ENCODE measurements at places on chromosomes 2 and 18. TPM values are rescaled to one million over a fixed set of nuclear protein-coding genes. Genes with fewer than 3 reads are reported as not detected.

GRCh38 chr2:236503100-236503499, 66.5 kb upstream of the ACKR3 start:
- no peaks in the 10 kb centered on the region for H3K4me1 ChIP-seq
- DNase-seq: no peak
- H3K4me3 ChIP-seq: no peak overlapping the region

GRCh38 chr2:101846973-101847372, 144.8 kb upstream of the IL1R2 start:
- H3K36me3 ChIP-seq: peaks cover 2% of the 10 kb centered on the region
- DNase-seq: no peak
- no peak overlapping the region for H3K27ac ChIP-seq
- H3K4me1 ChIP-seq: no peaks in the 10 kb centered on the region
- no peak overlapping the region for H3K4me3 ChIP-seq
- no peaks in the 10 kb centered on the region for H3K27me3 ChIP-seq

DNA sequence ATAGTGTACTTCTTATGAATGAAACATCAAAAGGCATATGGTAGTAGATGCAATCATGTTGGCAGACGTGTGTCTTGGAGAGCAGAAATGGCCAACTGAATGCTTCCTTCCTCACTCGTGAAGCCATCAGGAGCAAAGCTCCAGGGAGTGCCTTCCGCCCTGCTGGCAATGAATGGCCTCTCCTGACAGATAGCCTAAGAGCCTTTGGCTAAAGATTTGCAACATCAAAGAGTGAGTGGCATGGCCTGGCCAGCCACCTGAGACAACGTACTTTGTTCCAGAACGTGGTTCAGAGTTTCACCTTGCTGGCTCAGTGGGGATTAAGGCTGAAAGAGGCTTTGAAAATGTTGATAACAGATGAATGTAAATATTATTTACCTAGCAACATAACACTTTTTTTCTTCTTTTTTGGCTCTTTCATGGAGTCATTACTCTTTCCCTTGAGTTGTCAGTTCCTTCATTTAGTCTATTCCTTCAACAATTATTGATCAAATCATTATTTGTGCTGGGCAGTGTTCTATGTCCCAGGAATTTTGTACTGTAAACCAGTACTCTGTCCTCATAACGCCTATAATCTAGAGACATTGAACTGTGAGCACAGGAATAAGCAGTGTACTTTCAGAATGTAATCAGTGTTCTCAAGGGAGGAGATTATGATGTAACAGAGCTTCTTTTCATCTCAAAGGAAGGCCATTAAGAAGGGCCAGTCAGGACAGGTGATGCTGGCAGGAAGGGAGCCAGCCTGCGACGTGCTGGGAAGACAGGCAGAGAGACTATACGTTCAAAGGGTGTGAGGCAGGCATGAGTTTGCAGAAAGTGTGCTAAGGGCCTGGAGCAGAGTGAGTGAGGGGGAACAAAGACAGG, 59.4 kb upstream of the SH3RF3 start:
- no peak overlapping the region for H3K4me3 ChIP-seq
- H3K36me3 ChIP-seq: no peaks in the 10 kb centered on the region
- H3K27ac ChIP-seq: no peak overlapping the region
- no peaks in the 10 kb centered on the region for H3K4me1 ChIP-seq
- no peaks in the 10 kb centered on the region for H3K27me3 ChIP-seq

DNA sequence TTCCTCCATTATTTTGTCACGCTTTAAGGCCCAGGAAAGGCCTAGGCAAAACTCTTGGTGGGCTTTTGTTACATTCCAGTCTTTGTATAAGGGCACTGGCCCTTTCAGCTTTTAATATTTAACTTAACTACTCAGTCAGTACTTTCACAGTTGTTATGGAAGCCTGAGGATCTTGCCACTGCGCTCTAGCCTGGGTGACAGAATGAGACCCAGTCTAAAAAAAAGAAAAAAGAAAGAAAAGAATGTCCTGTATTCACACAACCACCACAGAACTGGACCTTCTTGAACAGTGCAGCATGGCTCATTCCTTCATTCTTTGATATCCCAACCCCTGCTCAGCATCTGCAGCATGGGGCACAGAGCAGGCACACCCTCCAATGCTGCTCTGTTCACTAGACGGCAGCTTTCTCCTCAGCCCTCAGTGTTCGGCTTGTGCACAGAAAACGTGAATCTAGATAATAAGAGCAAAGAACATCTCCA, 93.4 kb upstream of the MSH2 start:
- no peak overlapping the region for H3K27ac ChIP-seq
- H3K27me3 ChIP-seq: no peaks in the 10 kb centered on the region
- no peak overlapping the region for H3K4me3 ChIP-seq
- H3K4me1 ChIP-seq: peaks cover 2% of the 10 kb centered on the region
- no peak for DNase-seq

DNA sequence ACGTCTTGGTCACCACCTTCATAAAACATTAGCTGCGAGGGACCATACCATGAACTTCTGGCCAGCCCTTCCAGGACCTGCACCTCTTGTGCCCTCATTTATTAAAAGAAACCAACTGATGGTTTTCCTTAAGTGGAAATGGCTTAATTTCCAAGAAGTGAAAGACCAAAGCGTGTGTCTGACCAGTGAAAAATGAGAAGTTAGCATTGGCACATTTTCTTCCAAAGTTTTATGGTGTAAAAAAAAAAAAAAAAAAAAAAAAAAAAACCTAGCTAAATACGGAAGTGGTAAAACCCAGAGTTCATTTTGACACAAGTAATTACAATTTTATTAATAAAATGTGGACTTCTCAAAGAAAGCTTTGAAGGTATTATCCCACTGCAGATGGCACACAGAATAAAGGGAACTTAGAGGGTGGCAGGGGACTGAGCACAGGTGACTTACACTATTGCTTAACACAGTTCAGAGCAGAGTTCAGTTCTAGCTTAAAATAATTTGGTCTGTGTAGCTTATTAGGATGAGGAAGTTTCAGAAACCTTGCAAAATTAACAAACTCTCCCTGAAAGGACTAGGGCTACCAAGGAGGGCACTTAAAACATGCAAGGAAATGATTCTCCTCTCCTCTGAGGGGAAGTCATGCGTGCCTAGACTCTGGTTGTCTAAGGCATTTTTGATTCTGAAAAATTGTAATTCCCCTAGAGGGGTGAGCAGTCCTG, 42.2 kb upstream of the EPG5 start:
- H3K36me3 ChIP-seq: no peaks in the 10 kb centered on the region
- H3K27ac ChIP-seq: no peak overlapping the region
- H3K4me3 ChIP-seq: no peak overlapping the region
- no peaks in the 10 kb centered on the region for H3K27me3 ChIP-seq
- no peaks in the 10 kb centered on the region for H3K4me1 ChIP-seq
- no peak for DNase-seq

DNA sequence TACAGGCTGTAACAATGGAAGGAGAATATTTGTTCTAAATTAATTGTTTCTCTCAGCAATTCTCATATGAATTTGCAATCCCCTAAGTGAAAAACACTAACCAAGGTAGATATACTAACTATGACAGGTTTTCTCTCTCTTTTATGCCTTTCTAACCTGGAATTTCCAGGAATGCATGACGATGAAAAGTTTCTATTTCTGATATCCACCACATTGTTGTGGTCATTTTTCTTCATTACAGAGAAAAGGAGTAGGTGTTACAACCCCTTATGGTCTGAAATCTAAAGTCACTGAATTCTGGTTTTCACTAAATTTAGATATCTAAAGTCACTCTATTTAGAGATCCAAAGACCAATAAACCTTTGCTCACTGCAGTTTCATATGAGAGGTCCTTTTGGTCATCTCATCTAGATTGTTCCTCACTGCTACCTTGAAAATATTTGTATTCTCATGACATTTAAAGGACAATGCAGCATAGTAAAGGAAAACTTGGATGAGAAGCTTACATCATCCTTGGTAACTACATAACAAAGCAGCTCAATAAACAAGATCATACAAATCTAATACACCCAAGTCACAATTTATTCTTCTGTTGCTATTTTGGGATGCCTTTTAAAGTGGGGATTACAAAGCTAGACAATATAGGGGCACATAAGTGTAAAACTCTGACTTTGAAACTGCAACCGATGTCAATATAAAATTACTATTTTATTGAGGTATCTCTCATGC, 85.8 kb downstream of the TCF4 start:
- no peaks in the 10 kb centered on the region for H3K36me3 ChIP-seq
- no peaks in the 10 kb centered on the region for H3K4me1 ChIP-seq
- DNase-seq: no peak
- H3K27me3 ChIP-seq: no peaks in the 10 kb centered on the region
- H3K4me3 ChIP-seq: no peak overlapping the region

GRCh38 chr2:237154884-237155851, 69.5 kb downstream of the COPS8 start:
- peak overlapping the region; percentile 59 for H3K27ac ChIP-seq
- H3K4me3 ChIP-seq: no peak overlapping the region
- H3K36me3 ChIP-seq: no peaks in the 10 kb centered on the region
- DNase-seq: no peak

GRCh38 chr18:63979409-63979920, 9.6 kb downstream of the SERPINB8 start:
- H3K36me3 ChIP-seq: no peaks in the 10 kb centered on the region
- peak overlapping the region; percentile 11 for H3K4me3 ChIP-seq
- peak overlapping the region; percentile 51 for H3K27ac ChIP-seq
- no peaks in the 10 kb centered on the region for H3K27me3 ChIP-seq
- no peaks in the 10 kb centered on the region for H3K4me1 ChIP-seq

DNA sequence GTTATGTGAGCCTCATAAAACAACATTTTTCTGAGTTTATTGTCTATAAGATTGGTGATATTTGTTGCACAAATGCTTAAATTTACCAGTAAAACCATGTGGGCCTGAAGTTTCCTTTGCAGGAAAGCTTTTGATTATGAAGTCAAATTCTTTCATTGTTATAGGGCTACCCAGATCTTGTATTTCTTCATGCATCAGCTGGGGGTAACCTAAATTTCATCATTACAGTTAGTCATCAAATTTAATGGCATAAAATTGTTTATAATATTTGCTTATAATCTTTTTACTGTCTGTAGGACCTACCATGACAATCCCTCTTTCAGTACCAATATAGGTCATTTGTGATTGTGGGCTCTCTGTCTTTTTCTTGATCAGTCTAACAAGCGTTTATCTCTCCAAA, 47.8 kb downstream of the SMAD2 start:
- no peaks in the 10 kb centered on the region for H3K4me1 ChIP-seq
- H3K4me3 ChIP-seq: no peak overlapping the region

DNA sequence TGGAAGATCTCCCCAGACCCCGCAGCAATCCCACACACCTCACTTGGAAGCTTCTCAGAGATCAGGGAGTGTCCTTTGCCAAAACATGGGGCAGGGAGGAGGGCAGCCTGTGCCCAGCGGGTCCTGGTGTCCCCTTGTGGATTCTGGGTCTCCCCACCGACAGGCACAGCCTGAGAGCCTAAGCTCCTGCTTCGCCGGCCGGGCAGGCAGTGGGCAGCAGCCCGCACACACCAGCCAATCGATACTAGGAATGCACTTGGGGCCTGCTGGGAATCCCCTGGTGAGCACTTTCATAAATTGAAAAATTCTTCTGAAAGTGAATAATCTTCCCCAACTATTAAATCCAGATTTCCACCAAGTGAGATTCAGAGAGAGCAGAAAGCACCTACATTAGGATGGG, 246.0 kb downstream of the ATAD2B start:
- H3K4me1 ChIP-seq: no peaks in the 10 kb centered on the region
- no peaks in the 10 kb centered on the region for H3K36me3 ChIP-seq
- H3K4me3 ChIP-seq: no peak overlapping the region
- no peak overlapping the region for H3K27ac ChIP-seq
- no peaks in the 10 kb centered on the region for H3K27me3 ChIP-seq
- no peak for DNase-seq

- H3K4me1 ChIP-seq: no peaks in the 10 kb centered on the region
- H3K27ac ChIP-seq: no peak overlapping the region
- H3K36me3 ChIP-seq: no peaks in the 10 kb centered on the region
- no peak for DNase-seq
- no peak overlapping the region for H3K4me3 ChIP-seq
Measured at GRCh38 chr2:39629646-39630045, 36.1 kb upstream of the TMEM178A start.

DNA sequence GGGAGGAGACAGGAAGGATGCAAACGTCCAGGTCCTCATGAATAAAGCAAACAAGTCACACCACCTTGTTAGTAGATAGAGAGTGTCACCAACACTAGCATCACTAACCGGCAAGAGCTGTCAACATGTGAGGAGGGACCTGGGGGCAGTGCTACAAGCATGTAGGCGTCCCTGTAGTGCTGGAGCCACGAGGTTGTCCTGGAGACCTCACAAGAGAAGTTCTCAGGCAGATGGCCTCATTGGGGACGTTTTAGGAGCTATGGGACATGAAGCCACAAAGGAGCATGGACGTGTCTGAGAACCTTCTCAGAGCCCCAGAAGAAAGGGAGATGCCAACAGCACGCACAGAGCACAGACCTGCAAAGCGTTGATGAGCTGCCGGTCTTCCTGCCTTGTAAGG, 70.0 kb downstream of the COL6A3 start:
- no peak overlapping the region for H3K27ac ChIP-seq
- no peak overlapping the region for H3K4me3 ChIP-seq
- DNase-seq: no peak

- no peak for DNase-seq
- peaks cover 2% of the 10 kb centered on the region for H3K27me3 ChIP-seq
- H3K36me3 ChIP-seq: no peaks in the 10 kb centered on the region
- H3K4me3 ChIP-seq: no peak overlapping the region
- no peaks in the 10 kb centered on the region for H3K4me1 ChIP-seq
Measured at GRCh38 chr2:204072443-204073324, 136.1 kb downstream of the ICOS start.

GRCh38 chr18:59015531-59016152, 124.0 kb upstream of the SEC11C start:
- H3K4me3 ChIP-seq: no peak overlapping the region
- no peaks in the 10 kb centered on the region for H3K36me3 ChIP-seq
- peak overlapping the region; percentile 19 for H3K27ac ChIP-seq
- DNase-seq: no peak

- H3K27ac ChIP-seq: peak overlapping the region; percentile 10
- H3K4me1 ChIP-seq: peaks cover 38% of the 10 kb centered on the region
- DNase-seq: no peak
- H3K27me3 ChIP-seq: no peaks in the 10 kb centered on the region
- H3K36me3 ChIP-seq: no peaks in the 10 kb centered on the region
Measured at GRCh38 chr2:46339676-46340459, 42.7 kb downstream of the EPAS1 start.

GRCh38 chr2:123808243-123808642, 216.8 kb upstream of the CNTNAP5 start:
- no peak for DNase-seq
- no peaks in the 10 kb centered on the region for H3K27me3 ChIP-seq
- no peaks in the 10 kb centered on the region for H3K4me1 ChIP-seq
- H3K36me3 ChIP-seq: no peaks in the 10 kb centered on the region
- no peak overlapping the region for H3K4me3 ChIP-seq
- no peak overlapping the region for H3K27ac ChIP-seq

GRCh38 chr2:25512707-25513106, 160.7 kb downstream of the DTNB start:
- H3K4me3 ChIP-seq: no peak overlapping the region
- no peaks in the 10 kb centered on the region for H3K4me1 ChIP-seq
- no peak overlapping the region for H3K27ac ChIP-seq

- no peaks in the 10 kb centered on the region for H3K4me1 ChIP-seq
- no peaks in the 10 kb centered on the region for H3K27me3 ChIP-seq
- no peak for DNase-seq
- no peak overlapping the region for H3K27ac ChIP-seq
Measured at GRCh38 chr18:44514106-44514505, 166.6 kb upstream of the SETBP1 start.

The CFAP221 gene
- total RNA-seq: not detected

The IL36RN gene
- not detected for total RNA-seq

The GREB1 gene
- total RNA-seq: 0.90 TPM

The POTEJ gene
- not detected for total RNA-seq

The TMEM214 gene
- total RNA-seq: 77.8 TPM

The HOXD4 gene
- total RNA-seq: 1.4 TPM

The PLCL1 gene
- total RNA-seq: not detected

The CD8B2 gene
- total RNA-seq: not detected

The CCDC148 gene
- total RNA-seq: 0.92 TPM

All from Panc1 (cell line).